Esophagus squamous epithelium (tissue), 5 donors: ENCODE measurements at places on chromosomes 2 and 18.

DNA sequence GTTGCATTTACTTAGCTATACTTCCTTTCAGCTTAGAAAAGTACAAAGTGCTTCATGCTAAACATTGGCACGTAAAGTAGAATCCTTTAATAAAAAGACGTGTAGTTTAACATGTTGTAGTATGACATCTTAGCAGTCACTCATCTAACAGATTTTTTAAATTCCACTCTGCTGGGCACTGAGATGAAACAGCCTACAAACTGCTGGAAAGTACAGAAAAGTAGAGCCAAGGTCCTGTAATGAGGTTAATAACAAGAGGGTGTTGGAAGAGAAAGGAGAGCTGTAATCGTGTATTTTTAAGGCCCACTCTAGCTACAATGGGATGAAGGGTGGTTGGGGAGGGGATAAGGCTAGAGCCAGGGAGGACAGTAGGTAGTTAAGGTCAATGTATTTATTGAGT, 10.7 kb downstream of the CD8A start:
- peaks cover 33% of the 10 kb centered on the region for H3K36me3 ChIP-seq
- no peak overlapping the region for H3K4me3 ChIP-seq
- H3K4me1 ChIP-seq, result no peaks in the 10 kb centered on the region
- DNase-seq, result no peak
- no peak overlapping the region for H3K27ac ChIP-seq
- no peaks in the 10 kb centered on the region for H3K27me3 ChIP-seq

- no peak for DNase-seq
- H3K27ac ChIP-seq, result no peak overlapping the region
- H3K4me1 ChIP-seq, result no peaks in the 10 kb centered on the region
- no peak overlapping the region for H3K4me3 ChIP-seq
- H3K27me3 ChIP-seq, result no peaks in the 10 kb centered on the region
Measured at GRCh38 chr2:124663645-124663997, 638.5 kb downstream of the CNTNAP5 start.

DNA sequence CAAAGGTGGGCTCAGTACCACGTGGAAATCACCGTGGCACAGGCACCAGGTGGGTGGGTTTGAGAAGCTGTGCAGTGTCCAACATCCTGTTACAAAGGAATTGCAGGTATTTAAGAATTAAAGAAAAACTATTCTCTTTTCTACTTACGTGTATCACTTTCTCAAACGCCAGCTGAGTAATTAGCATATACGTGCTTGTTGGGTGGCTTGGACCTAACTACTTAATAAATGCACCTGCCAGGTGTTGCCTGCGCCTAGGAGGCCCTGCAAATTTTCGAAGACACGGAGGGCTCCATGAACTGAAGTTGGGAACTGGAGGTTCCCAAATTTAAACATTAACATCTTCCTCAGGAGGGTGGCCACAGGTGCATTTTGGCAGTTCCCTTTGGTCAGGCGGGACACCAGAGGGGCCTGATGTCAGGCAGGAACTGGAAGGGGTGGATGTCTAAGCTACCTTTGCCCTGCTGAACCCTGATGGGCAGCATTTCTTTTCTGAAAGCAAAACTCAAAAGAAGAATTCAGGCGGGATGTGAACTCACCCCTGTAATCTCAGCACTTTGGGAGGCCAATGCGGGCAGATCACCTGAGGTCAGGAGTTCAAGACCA, 84.8 kb downstream of the HS6ST1 start:
- H3K36me3 ChIP-seq, result no peaks in the 10 kb centered on the region
- H3K4me1 ChIP-seq, result peaks cover 17% of the 10 kb centered on the region
- peak overlapping the region; percentile 66 for H3K4me3 ChIP-seq
- no peaks in the 10 kb centered on the region for H3K27me3 ChIP-seq
- DNase-seq, result no peak
- no peak overlapping the region for H3K27ac ChIP-seq

DNA sequence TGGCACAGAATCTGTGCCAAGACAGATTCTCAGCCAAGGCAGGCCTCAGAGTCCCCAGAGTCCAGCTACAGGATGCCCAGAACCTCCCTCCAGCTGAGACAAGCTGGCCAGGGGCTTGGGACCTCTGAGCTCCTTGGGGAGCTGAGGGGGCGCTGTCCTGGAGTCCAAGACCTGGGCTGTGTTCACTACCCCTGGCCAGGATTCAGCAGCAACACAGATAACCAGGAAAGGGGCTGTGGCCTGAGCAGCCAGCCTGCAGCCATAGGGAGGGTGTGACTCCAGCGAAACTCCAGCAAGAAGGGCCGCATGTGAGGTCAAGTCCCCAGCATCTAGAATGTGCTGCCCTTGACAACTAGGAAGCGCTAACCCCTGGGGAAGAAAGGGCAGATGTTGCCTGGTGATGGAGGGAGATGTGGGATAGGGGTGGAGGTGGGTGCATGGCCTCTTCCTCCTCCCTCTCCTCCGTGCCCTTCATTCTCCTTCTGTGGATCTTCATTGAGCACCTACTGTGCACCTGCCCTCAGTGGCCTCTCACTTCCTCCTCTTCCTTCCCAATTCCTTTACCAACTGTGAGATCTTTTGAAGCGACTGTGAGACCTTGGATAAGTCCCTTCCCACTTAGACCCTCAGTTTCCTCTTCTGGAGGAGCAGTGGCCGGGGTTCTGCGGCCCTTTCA, 7.7 kb upstream of the ARID5A start:
- DNase-seq, result no peak
- no peaks in the 10 kb centered on the region for H3K36me3 ChIP-seq
- peak overlapping the region; percentile 92 for H3K27ac ChIP-seq
- H3K4me3 ChIP-seq, result no peak overlapping the region
- H3K27me3 ChIP-seq, result no peaks in the 10 kb centered on the region

- H3K27me3 ChIP-seq, result no peaks in the 10 kb centered on the region
- H3K27ac ChIP-seq, result no peak overlapping the region
- H3K4me3 ChIP-seq, result no peak overlapping the region
- no peaks in the 10 kb centered on the region for H3K4me1 ChIP-seq
Measured at GRCh38 chr2:195505701-195506100, 151.3 kb upstream of the SLC39A10 start.

GRCh38 chr2:176745543-176746200, 466.9 kb upstream of the HNRNPA3 start:
- H3K27ac ChIP-seq, result no peak overlapping the region
- no peaks in the 10 kb centered on the region for H3K36me3 ChIP-seq

GRCh38 chr2:237053066-237053465, 32.6 kb upstream of the COPS8 start:
- no peak overlapping the region for H3K4me3 ChIP-seq
- H3K27ac ChIP-seq, result no peak overlapping the region
- H3K4me1 ChIP-seq, result no peaks in the 10 kb centered on the region
- H3K27me3 ChIP-seq, result no peaks in the 10 kb centered on the region

DNA sequence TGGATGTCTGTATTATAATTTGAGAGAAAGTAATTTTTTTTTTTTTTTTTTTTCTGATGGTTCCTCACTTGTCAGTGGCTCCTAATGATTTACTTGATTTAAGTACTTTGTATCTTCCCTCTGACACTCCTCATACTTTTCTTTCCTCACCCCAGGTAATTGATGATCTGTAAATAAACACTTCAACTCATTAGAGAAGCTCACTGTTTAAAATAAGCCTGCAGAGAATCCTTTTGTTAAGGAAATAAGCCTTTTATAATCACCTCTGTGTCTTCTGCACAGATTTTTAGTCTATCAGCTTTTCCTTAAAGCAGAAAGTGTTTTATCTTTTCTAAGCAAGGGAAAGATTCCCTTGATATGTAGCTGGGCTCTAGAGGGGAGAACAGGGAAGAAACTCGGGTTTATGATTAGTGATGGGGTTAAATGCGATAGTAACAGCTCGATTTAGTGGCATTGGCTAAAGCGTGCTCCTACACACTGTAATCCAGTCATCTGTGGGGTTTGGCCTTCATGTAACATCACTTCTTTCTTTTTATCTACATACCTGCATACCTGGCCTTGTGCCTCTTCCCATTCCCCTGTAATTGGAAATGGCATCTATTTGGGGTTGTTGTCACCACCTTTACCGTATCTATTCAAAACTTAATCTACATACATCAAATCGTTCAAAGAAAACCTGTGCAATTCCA, 60.1 kb upstream of the LRRTM1 start:
- no peak for DNase-seq
- no peak overlapping the region for H3K27ac ChIP-seq
- no peaks in the 10 kb centered on the region for H3K27me3 ChIP-seq
- H3K4me1 ChIP-seq, result no peaks in the 10 kb centered on the region
- no peak overlapping the region for H3K4me3 ChIP-seq

- no peak overlapping the region for H3K27ac ChIP-seq
- no peaks in the 10 kb centered on the region for H3K4me1 ChIP-seq
- no peak overlapping the region for H3K4me3 ChIP-seq
- H3K27me3 ChIP-seq, result no peaks in the 10 kb centered on the region
Measured at GRCh38 chr2:236859908-236860307, 225.8 kb upstream of the COPS8 start.

- H3K27ac ChIP-seq, result peak overlapping the region; percentile 17
- peaks cover 66% of the 10 kb centered on the region for H3K4me1 ChIP-seq
- H3K4me3 ChIP-seq, result no peak overlapping the region
- no peak for DNase-seq
- H3K27me3 ChIP-seq, result no peaks in the 10 kb centered on the region
Measured at GRCh38 chr18:44859751-44860439, 179.2 kb downstream of the SETBP1 start.

- H3K27ac ChIP-seq, result peak overlapping the region; percentile 77
- DNase-seq, result no peak
- no peak overlapping the region for H3K4me3 ChIP-seq
Measured at GRCh38 chr2:237729681-237730475, 68.7 kb upstream of the RBM44 start.

GRCh38 chr2:7984693-7985353, 697.0 kb upstream of the ID2 start:
- no peaks in the 10 kb centered on the region for H3K4me1 ChIP-seq
- no peaks in the 10 kb centered on the region for H3K36me3 ChIP-seq
- H3K4me3 ChIP-seq, result no peak overlapping the region
- no peak overlapping the region for H3K27ac ChIP-seq
- DNase-seq, result no peak

- no peaks in the 10 kb centered on the region for H3K4me1 ChIP-seq
- no peaks in the 10 kb centered on the region for H3K36me3 ChIP-seq
Measured at GRCh38 chr2:58562276-58562675, 321.2 kb upstream of the FANCL start.

- no peak for DNase-seq
- no peaks in the 10 kb centered on the region for H3K36me3 ChIP-seq
- no peaks in the 10 kb centered on the region for H3K4me1 ChIP-seq
- no peak overlapping the region for H3K27ac ChIP-seq
- H3K27me3 ChIP-seq, result no peaks in the 10 kb centered on the region
- H3K4me3 ChIP-seq, result no peak overlapping the region
Measured at GRCh38 chr2:84495539-84496146, 20.7 kb upstream of the DNAH6 start.

- peaks cover 11% of the 10 kb centered on the region for H3K4me1 ChIP-seq
- no peak overlapping the region for H3K27ac ChIP-seq
- no peaks in the 10 kb centered on the region for H3K36me3 ChIP-seq
- H3K4me3 ChIP-seq, result no peak overlapping the region
- H3K27me3 ChIP-seq, result peaks cover 31% of the 10 kb centered on the region
Measured at GRCh38 chr2:37877457-37878315, 47.4 kb upstream of the RMDN2 start.

DNA sequence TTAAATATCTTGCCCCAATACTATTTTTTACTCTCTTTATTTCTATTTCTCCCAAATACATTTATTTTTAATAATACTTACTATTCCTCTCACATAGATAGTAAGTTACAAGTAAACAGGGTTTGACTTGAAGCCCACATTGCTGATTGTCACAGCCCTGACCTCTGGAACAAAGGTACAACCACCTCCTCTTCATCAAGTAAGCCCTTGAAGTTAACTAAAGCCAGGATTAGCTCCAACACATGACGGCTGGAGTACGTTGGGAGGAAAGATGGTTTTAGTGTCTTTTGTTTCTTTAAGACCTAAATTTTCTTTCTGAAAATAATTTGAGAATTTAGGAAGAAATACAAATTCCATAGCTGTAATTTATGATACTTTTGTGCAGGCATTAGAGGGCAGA, 949 bp downstream of the MYOM1 start:
- DNase-seq, result no peak
- no peaks in the 10 kb centered on the region for H3K36me3 ChIP-seq
- H3K27me3 ChIP-seq, result no peaks in the 10 kb centered on the region

- H3K4me1 ChIP-seq, result peaks cover 16% of the 10 kb centered on the region
- DNase-seq, result no peak
- peak overlapping the region; percentile 86 for H3K4me3 ChIP-seq
- H3K36me3 ChIP-seq, result no peaks in the 10 kb centered on the region
- H3K27ac ChIP-seq, result peak overlapping the region; percentile 96
Measured at GRCh38 chr2:65129286-65129825, 550 bp downstream of the RAB1A start.
